ENCODE measurements at places on chromosomes 7 and 10.

- DNase-seq, result no peak
Measured at GRCh38 chr7:157253850-157254249, 83.0 kb upstream of the DNAJB6 start.

DNA sequence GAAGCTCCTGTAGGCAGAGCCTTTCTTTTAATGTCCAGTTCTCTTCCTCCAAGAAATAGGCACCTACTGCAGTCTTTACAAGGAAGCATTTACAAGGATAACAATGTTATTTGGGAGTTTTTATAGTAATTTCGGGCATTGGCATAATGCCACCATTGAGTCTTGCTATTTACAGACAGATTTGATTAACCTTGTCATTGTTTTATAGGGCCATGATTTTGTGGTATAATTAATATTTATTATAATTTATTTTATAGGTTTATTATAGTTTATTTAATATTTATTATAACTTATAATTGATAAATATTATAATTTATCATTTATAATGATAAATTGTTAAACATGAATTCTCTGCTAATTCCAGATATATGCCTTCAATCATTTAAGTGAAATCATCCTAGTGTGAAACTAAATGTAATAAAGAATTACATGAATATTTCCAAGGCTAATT lies 573 bp upstream of the POT1 start:
- no peak for DNase-seq

GRCh38 chr7:20224025-20224424 lies 6.8 kb upstream of the MACC1 start:
- DNase-seq, result no peak

DNA sequence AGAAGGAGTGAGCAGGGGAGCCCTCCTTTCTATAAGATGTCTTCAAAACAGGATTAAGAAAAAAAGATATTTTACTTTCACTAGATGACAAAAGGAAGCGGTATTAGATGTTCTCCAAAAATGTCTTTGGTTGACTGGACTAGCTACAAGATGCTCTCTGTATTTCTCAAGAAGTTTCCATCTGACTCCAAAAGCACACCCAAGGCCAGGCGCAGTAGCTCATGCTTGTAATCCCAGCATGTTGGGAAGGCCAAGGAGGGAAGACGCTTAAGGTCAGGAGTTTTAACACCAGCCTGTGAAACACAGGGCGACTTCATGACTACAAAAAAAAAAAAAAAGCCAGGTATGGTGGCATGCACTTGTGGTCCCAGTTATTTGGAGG lies 84.5 kb downstream of the PIP4K2A start:
- DNase-seq, result no peak

GRCh38 chr7:7662527-7662926 lies 22.0 kb downstream of the UMAD1 start:
- no peak for DNase-seq

- DNase-seq, result no peak
Measured at GRCh38 chr10:44628921-44629320, 244.0 kb upstream of the CXCL12 start.

Measured in NCI-H187 treated with DMSO at 0.1 percent for 48 hours (cell line).